ENCODE measurements at places on chromosomes 2 and 18. TPM values are rescaled to one million over a fixed set of nuclear protein-coding genes. Genes with fewer than 3 reads are reported as not detected.

- H3K27ac ChIP-seq = no peak overlapping the region
- no peaks in the 10 kb centered on the region for H3K27me3 ChIP-seq
- DNase-seq = no peak
- H3K36me3 ChIP-seq = no peaks in the 10 kb centered on the region
- H3K4me3 ChIP-seq = no peak overlapping the region
- H3K4me1 ChIP-seq = no peaks in the 10 kb centered on the region
Measured at GRCh38 chr2:147223119-147223518, 621.7 kb upstream of the ACVR2A start.

GRCh38 chr2:113905886-113906285 is 16.0 kb downstream of the ACTR3 start:
- H3K36me3 ChIP-seq = peaks cover 46% of the 10 kb centered on the region
- H3K27ac ChIP-seq = no peak overlapping the region
- H3K4me3 ChIP-seq = no peak overlapping the region
- no peak for DNase-seq
- H3K27me3 ChIP-seq = no peaks in the 10 kb centered on the region
- peaks cover 88% of the 10 kb centered on the region for H3K4me1 ChIP-seq

GRCh38 chr2:200620606-200621390 is 35.0 kb downstream of the AOX1 start:
- peaks cover 3% of the 10 kb centered on the region for H3K27me3 ChIP-seq
- no peak overlapping the region for H3K4me3 ChIP-seq
- no peak overlapping the region for H3K27ac ChIP-seq
- H3K4me1 ChIP-seq = peaks cover 10% of the 10 kb centered on the region
- no peak for DNase-seq

Gene CPO
- total RNA-seq = not detected

- no peaks in the 10 kb centered on the region for H3K36me3 ChIP-seq
- H3K27me3 ChIP-seq = no peaks in the 10 kb centered on the region
- no peak overlapping the region for H3K27ac ChIP-seq
- H3K4me3 ChIP-seq = no peak overlapping the region
- no peaks in the 10 kb centered on the region for H3K4me1 ChIP-seq
- no peak for DNase-seq
Measured at GRCh38 chr2:96565111-96565510, 28.6 kb downstream of the ARID5A start.

DNA sequence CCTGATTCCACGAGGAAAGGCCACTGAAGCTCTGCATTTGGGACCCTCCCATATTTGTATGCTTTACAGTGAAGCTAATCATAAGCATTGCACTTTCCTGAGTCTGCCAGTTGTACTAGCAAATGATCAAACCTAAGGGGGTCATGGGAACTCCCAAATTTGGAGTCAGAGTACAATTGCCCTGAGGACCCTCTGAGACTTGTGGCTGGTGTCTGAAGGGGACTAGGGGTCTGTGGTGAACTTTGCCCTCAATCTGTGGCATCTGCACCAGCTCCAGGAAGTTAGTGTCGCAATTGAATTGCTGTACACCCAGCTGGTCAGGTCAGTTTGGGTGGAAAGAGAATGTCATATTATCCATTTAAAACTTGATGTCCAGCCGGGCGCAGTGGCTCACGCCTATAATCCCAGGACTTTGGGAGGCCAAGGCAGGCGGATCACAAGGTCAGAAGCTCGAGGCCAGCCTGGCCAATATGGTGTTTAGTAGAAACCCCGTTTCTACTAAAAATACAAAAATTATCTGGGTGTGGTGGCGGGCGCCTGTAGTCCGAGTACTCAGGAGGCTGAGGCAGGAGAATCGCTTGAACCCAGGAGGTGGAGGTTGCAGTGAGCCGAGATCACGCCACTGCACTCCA is 18.1 kb downstream of the SOWAHC start:
- H3K27ac ChIP-seq = no peak overlapping the region
- H3K4me3 ChIP-seq = no peak overlapping the region
- no peak for DNase-seq
- H3K36me3 ChIP-seq = no peaks in the 10 kb centered on the region

Gene ELOA2
- not detected for total RNA-seq

- H3K27ac ChIP-seq = no peak overlapping the region
- H3K4me3 ChIP-seq = no peak overlapping the region
- H3K4me1 ChIP-seq = peaks cover 7% of the 10 kb centered on the region
- no peak for DNase-seq
Measured at GRCh38 chr2:54042341-54042740, 71.5 kb upstream of the PSME4 start.

Gene FBXO48
- 1.4 TPM for total RNA-seq

GRCh38 chr2:188937228-188938220 is 36.6 kb upstream of the COL3A1 start:
- DNase-seq = no peak
- H3K27me3 ChIP-seq = no peaks in the 10 kb centered on the region
- H3K27ac ChIP-seq = no peak overlapping the region
- no peaks in the 10 kb centered on the region for H3K36me3 ChIP-seq

Gene FSHR
- total RNA-seq = not detected

GRCh38 chr2:11576398-11576797 is 42.6 kb downstream of the GREB1 start:
- no peaks in the 10 kb centered on the region for H3K36me3 ChIP-seq
- no peaks in the 10 kb centered on the region for H3K4me1 ChIP-seq
- DNase-seq = no peak
- H3K4me3 ChIP-seq = no peak overlapping the region
- H3K27me3 ChIP-seq = peaks cover 1% of the 10 kb centered on the region
- no peak overlapping the region for H3K27ac ChIP-seq

- no peaks in the 10 kb centered on the region for H3K4me1 ChIP-seq
- H3K36me3 ChIP-seq = no peaks in the 10 kb centered on the region
- H3K27ac ChIP-seq = no peak overlapping the region
Measured at GRCh38 chr2:121309801-121310200, 24.8 kb upstream of the TFCP2L1 start.

Gene CNRIP1
- not detected for total RNA-seq

- no peak overlapping the region for H3K4me3 ChIP-seq
- no peaks in the 10 kb centered on the region for H3K4me1 ChIP-seq
- no peaks in the 10 kb centered on the region for H3K36me3 ChIP-seq
- no peak for DNase-seq
- H3K27ac ChIP-seq = no peak overlapping the region
- H3K27me3 ChIP-seq = no peaks in the 10 kb centered on the region
Measured at GRCh38 chr2:10984418-10985135, 72.8 kb downstream of the KCNF1 start.

DNA sequence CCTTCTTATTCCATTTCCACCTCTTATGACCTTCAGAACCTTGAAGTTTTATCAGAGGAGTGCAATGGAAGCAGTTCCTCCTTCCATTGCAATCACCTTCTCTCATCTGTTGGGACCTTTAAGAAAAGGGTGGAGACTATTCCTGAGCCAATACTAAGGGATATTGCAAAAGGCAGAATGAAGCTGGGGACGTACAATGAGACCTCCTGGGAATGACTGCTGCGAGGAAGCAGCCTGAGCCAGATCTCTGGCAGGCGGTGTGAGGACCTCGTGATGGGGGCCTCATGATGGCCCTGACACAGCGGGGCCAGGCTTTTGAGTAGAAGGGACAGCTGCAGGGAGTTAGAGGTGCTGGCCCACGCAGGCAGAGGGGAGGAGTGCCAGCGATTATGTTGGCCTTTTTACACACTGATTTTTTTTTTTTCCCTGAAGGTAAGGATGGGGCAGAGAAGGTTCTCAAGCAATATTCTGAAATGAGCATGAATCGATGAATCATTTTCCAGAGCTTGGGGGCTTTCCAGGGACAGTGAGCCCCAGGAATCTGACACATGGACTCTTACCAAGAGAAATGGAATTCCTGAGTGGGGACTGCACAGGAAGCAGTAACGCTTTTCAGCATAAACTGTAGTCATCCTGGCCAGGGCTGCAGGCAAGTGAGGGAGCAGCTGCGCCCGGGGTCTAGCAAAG is 40.0 kb upstream of the LAPTM4A start:
- H3K27me3 ChIP-seq = peaks cover 11% of the 10 kb centered on the region
- no peak overlapping the region for H3K27ac ChIP-seq
- no peak for DNase-seq
- H3K36me3 ChIP-seq = no peaks in the 10 kb centered on the region
- H3K4me1 ChIP-seq = no peaks in the 10 kb centered on the region

DNA sequence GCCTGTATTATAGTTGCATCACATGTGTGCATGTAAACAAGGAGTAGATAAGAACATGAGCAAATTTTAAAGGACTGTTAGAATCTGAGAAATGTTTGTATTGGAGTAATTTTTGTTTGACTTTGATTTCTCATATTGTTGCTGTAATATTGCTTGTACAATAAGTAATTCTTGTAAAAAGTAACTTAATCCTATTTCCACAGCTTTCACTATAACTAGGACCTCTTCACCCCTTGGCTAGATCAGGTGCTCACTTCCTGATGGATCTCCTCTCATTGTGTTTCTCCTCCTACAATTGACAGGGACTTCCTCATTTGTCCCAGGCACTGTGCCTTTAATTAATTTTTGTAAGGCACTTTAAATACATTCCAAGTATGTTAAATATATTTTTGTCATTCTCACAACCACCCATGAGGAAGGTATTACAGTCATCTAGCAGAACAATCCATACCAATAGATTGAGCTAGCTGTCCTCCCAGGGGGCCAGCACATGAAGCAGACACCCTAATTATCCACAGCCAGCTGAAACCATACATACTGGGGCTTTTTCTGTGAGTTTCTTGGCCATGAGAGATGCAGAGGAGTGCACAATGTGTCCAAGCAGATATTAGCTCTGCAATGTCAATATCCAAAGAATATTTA is 359.5 kb upstream of the ACVR2A start:
- no peak overlapping the region for H3K4me3 ChIP-seq
- DNase-seq = no peak
- H3K27ac ChIP-seq = no peak overlapping the region
- H3K27me3 ChIP-seq = no peaks in the 10 kb centered on the region
- H3K4me1 ChIP-seq = peaks cover 2% of the 10 kb centered on the region

Gene GPAT2
- 9.7 TPM for total RNA-seq

DNA sequence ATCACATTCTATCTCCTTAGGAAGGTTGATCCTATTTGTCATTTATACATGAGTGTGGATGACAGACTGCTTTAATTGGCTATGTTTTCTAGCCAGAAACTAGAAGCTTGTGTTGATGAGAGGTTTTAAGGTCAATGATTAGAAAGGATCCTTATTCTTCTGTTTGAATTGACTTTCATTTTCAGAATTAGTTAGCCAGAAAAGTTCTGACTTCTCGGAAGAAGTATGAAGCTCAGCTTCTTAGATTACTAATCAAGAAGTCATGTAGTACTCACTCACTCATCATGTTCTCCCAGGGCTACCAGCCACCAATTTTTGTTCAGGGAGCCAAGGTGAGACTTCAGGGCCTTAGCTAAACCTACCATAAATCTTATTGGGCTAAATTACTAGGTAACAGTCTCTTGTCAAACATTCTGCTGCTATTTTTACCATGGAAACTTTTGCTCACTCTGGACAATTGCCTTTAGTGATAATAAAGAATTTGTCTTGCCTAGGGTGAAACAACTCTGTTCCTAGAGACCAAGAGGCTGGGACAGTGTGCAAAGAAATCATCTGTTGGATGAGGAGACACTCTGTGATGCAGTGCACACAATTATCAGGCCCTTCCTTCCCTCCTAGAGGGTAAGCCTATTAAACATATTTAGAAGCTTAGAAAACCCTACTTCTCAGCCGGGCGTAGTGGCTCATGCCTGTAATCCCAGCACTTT is 111.6 kb upstream of the DNMT3A start:
- H3K36me3 ChIP-seq = peaks cover 9% of the 10 kb centered on the region
- H3K27me3 ChIP-seq = no peaks in the 10 kb centered on the region
- peak overlapping the region; percentile 92 for H3K27ac ChIP-seq
- peaks cover 33% of the 10 kb centered on the region for H3K4me1 ChIP-seq
- peak overlapping the region; percentile 32 for H3K4me3 ChIP-seq
- peak; percentile 59 for DNase-seq

Gene KDSR
- 53.4 TPM for total RNA-seq

DNA sequence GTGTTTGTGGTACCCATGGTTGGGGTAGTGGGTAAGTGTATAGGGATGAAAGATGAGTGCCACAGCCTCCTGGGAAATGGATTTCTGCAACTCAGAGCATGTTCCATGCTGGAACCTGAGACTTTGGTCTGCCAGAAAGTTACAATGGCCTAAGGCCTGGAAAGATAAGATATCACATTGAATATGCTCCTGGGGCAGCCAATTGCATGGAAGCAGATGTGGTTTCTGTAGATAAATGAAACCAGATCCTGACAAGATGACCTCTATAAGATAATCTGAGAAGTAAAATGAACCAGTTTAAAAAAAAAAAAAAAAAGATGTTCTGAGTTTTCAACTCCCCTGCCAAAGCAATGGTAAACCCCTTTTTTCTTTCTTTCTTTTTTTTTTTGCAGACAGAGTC is 91.4 kb upstream of the NCK2 start:
- no peaks in the 10 kb centered on the region for H3K27me3 ChIP-seq
- no peak for DNase-seq

- no peak for DNase-seq
- H3K27me3 ChIP-seq = peaks cover 35% of the 10 kb centered on the region
- no peak overlapping the region for H3K27ac ChIP-seq
- no peaks in the 10 kb centered on the region for H3K36me3 ChIP-seq
- peaks cover 9% of the 10 kb centered on the region for H3K4me1 ChIP-seq
- no peak overlapping the region for H3K4me3 ChIP-seq
Measured at GRCh38 chr2:204542982-204543608, 2.2 kb upstream of the PARD3B start.

- no peaks in the 10 kb centered on the region for H3K36me3 ChIP-seq
- H3K27ac ChIP-seq = no peak overlapping the region
- no peak for DNase-seq
- H3K27me3 ChIP-seq = peaks cover 2% of the 10 kb centered on the region
- no peaks in the 10 kb centered on the region for H3K4me1 ChIP-seq
Measured at GRCh38 chr2:2400286-2401038, 69.4 kb upstream of the MYT1L start.

Gene SFT2D3
- 3.9 TPM for total RNA-seq

DNA sequence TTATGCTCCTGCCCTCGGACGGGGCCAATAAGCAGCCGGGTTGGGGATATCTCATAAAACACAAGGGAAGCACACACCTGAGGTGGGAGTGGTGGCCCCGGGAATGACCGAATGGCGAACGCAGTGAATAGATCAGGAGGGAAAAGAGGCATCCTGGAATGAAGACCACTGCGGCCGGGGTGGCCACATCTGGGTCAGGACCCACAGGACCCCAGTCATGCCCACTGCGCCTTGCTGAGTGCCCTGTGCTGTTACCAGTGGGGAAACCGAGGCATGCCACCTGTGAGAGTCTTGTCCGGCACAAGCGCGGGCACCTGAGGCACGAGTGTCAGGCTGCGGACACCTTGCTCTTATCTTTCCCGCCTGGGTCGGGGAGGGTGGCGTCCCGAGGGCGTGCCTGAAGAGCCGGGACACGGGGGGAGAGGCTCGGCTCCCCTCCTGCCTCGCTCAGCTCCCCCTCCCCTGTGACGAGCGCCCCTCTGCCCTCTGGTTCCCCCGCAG is 1.6 kb downstream of the PDCD1 start:
- peaks cover 40% of the 10 kb centered on the region for H3K4me1 ChIP-seq
- H3K36me3 ChIP-seq = peaks cover 3% of the 10 kb centered on the region
- H3K27ac ChIP-seq = peak overlapping the region; percentile 25
- peak; percentile 1 for DNase-seq
- peak overlapping the region; percentile 82 for H3K4me3 ChIP-seq

- H3K4me1 ChIP-seq = peaks cover 8% of the 10 kb centered on the region
- no peak overlapping the region for H3K27ac ChIP-seq
- H3K4me3 ChIP-seq = no peak overlapping the region
- H3K36me3 ChIP-seq = no peaks in the 10 kb centered on the region
- no peaks in the 10 kb centered on the region for H3K27me3 ChIP-seq
Measured at GRCh38 chr18:48861181-48861708, 89.5 kb downstream of the SMAD7 start.
